ENCODE measurements at places on chromosomes 7 and 10.

GRCh38 chr7:22404421-22405023 lies 47.6 kb upstream of the RAPGEF5 start:
- DNase-seq, result no peak

DNA sequence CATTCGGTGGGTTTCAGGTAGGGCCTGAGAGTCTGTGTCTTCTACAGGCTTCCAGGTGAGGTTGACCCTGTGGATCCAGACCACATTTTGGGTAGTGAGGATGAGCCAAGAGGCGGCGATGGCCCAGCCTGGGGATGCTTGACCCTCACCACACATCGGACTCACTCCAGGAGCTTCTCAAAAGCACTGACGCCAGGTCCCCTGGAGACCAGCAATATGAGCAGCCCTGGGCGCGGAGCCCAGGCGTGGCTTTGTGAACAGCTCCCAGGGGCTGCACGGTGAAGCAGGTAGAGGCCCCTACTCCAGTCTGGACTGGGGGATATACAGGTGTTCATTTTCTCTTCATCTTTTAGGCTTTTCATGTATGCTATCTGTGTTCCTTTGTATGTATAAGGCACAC lies 139.7 kb upstream of the PCBD1 start:
- DNase-seq, result no peak

- no peak for DNase-seq
Observed at GRCh38 chr7:141158561-141158960, 84.7 kb downstream of the TMEM178B start.

DNA sequence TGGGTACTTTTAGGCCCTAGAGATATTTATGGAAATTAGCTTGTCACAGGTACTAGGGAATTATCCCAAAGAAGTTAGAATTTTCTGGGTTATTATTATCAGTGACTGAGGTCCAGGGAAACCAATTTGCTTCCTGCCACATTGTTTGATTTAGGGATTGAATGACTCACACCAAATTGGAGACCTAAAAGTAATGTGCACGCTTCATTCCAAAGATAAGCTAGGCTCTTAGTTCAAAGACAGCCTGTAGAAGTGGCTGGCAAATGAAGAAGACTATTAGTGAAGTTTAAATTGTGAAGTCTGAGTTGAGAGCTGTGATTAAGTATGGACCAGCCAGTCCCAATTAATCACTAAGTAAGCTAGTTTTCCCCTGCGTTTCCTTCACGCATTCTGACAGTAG lies 188.1 kb upstream of the MYO3A start:
- DNase-seq, result no peak

- no peak for DNase-seq
Observed at GRCh38 chr10:35559416-35559815, 45.7 kb upstream of the GJD4 start.

- no peak for DNase-seq
Observed at GRCh38 chr10:1486841-1487687, 250.3 kb downstream of the ADARB2 start.

- peak; percentile 67 for DNase-seq
Observed at GRCh38 chr10:79101560-79102497, 33.1 kb downstream of the ZMIZ1 start.

DNA sequence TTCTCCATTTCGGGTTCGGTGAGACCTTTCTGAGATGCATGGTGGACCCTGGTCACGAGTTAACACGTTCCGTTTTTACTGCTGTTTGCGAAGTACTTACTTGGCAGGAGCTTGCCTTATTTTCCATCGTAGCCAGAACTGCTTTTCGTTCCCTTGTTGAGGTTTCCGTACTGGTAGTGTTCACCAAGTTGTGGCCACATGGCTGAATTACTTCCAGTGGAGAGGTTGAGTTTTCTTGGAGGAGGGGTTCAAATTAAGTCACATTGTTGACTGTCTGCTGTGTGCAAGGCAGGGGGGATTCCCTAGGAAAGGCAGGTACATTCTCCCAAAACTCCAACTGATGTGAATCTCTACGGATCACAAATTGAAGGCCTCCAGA lies 4.0 kb downstream of the MXI1 start:
- DNase-seq, result no peak

- DNase-seq, result no peak
Observed at GRCh38 chr10:43402176-43402575, 6.8 kb downstream of the HNRNPF start.

DNA sequence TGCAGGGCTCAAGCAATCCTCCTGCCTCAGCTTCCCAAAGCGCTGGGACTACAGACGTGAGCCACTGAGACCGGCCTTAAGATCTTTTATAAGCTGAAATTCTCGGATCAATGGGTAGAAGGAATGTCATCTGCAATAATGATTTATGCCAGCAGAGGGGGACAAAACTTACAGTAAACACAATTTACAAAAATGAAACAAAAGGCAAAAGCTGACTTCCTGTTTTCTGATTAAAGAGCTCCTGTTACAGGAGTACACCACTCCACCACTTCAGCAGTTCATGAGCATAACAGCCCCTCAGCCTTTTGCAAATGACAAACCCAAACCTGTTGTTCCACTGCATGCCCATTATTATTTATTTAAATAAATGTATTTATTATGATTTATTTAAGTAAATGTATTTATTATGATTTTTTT lies 88.5 kb upstream of the ATP6V0A4 start:
- no peak for DNase-seq

DNA sequence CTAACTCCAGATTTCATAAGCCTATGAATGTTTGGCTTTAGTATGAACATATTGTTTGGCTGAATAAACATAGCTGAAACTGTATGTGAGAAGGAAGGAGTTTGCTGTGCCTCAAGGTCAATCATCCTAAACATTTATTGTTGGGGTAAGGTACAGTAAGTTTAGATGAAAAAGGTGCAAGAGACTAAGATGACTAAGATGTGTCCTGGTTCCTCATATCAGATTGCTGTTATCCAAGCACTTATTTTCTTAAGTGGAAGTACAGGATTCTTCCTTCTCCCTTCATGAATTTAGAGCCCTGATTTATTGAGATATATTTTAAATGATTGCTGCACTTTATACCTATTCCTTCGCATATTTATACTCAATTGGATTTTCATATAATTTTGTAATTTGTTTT lies 12.2 kb downstream of the MDFIC start:
- DNase-seq, result no peak

GRCh38 chr10:101840102-101840684 lies 3.4 kb downstream of the KCNIP2 start:
- DNase-seq, result peak; percentile 40

DNA sequence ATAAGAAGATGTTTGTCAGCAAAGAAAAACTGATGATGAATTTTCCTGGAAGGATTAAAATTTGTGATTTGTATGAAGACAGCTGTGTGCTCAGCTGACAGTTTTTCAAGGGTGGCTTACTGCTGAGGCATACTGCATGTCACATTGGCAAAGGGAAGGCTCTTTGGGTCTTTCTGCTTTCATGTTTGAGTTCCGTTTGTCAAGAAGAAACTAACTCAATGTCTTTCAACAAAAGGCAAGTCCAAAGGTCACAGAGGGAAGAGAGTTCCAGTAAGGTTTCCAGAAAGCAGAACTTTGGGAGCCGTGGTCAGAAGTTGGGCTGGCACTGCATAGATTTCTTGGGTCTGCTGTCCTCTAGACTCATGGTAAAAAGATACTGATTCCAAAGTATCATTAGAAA lies 16.9 kb downstream of the DYDC2 start:
- DNase-seq, result no peak

- peak; percentile 36 for DNase-seq
Observed at GRCh38 chr7:131225619-131226513, 101.8 kb upstream of the MKLN1 start.

DNA sequence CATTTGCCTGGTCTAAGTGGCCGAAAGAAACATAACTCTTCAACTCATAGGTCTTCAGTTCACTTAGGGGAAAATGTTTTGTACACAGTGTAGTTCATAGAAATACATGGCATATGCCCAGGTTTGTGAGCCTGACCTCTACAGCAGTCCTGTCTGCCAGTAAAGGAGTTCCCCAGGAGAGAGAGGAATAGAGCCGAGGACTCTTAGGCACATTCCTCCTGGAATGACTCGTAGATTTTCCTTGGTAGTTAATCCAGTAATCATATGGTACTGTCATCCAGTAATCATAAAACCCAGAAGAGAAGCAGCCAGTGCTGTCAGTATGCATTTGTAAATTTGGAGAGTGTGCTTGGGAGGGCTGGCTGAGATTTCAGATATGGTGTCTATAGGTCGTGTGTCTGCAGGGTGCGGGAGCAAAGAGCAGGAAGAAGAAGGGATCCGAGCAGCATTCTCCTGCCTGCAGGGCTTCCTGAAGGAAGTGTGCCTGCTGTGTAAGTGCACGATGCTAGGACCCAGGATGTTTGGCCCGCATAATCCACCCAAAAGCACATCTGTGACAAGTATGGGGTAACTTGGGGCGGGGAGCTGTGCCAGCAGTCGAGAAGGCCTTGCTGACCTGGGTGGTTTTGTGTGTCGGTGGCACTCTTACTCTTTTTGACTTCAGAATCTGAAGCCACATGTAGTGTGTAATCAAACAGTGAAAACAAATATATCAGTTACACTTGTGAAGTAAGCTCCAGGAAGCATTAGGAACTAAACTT lies 13.9 kb downstream of the EIF4H start:
- no peak for DNase-seq

GRCh38 chr10:80619036-80619435 lies 81.3 kb downstream of the SH2D4B start:
- DNase-seq, result no peak

DNA sequence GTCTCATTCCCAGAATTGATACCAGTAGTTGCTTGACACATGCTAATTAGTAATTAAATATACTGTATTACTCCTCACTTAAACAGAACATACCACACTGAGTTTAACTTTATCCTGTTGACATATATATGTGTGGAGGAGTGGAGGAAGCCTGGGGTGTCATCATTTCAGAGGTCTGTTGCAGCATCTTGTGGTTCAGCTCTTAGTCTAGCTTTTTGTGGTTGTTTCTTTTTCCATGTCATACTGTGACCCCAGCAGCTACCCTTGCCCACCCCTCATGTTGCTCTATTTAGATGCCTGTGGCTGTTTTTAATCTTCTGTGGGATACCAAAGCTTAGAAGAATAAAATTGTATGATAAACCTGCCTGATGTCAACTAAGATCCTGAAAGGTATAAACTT lies 875.4 kb downstream of the LRMDA start:
- DNase-seq, result no peak

DNA sequence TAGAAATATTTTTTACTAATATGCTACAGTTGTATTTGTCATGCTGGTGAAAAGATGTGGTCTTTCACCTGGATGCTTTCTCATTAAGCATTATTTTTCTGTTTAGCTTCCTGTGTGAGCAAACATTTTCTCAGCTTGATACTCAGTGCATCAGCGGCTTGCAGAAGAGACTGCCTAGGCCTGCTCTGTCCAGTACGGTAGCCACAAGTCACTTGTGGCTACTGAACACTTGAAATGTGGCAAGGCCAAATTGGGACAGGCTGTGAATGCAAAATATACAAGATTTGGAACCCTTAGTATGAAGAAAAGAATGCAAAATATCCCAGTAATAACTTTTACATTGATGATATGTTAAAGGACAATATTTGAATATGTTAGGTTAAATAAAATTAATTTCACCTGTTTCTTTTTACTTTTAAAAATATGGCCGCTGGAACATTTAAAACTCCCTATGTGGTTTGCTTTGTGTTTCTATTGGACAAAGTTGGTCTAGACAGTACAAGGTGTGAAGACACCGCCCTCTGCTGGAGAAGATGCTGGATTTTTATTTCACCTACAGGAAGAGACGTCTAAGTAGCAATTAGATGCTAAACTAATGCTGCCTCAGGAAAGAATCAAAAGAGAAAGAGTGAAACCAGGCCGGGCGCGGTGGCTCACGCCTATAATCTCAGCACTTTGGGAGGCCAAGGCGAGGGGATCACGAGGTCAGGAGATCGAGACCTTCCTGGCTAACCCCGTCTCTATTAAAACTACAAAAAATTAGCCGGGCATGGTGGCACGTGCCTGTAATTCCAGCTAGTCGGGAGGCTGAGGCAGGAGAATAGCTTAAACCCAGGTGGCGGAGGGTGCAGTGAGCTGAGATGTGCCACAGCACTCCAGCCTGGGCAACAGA lies 5.3 kb downstream of the SRGN start:
- DNase-seq, result peak; percentile 68

DNA sequence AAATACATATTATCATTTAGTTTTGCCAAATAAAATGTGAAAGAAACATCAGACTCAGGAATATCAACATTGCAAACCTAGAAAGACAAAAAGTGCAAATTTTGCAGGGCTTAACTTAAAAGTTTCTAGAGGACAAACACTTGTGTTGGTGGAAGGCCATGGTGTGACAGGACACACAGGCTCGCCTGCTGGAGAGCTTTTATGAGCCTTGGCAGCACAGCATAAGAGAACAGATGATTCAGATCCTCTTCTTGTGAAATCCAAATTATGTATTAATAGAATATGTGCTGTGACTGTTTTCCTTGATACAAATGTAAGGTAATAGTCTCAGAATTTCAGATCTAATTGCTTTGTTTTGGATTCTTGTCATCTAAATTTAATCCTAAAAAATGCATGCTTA lies 72.9 kb upstream of the ABCB5 start:
- no peak for DNase-seq

GRCh38 chr10:70928140-70928539 lies 39.8 kb upstream of the PCBD1 start:
- no peak for DNase-seq
